ENCODE measurements at places on chromosomes 1 and 21. TPM values are rescaled to one million over a fixed set of nuclear protein-coding genes. Genes with fewer than 3 reads are reported as not detected.

Gene RHBDL2
- not detected for polyA plus RNA-seq

Gene KRTAP20-1
- not detected for polyA plus RNA-seq

Gene CNKSR1
- polyA plus RNA-seq, result 0.49 TPM

Gene RTCA
- 18.0 TPM for polyA plus RNA-seq

Gene HEYL
- not detected for polyA plus RNA-seq

Gene LRRC71
- not detected for polyA plus RNA-seq

Gene CTSE
- polyA plus RNA-seq, result not detected

Gene CYP2J2
- 1.1 TPM for polyA plus RNA-seq

Gene HAO2
- not detected for polyA plus RNA-seq

Gene CD34
- polyA plus RNA-seq, result not detected

Gene CELA3A
- not detected for polyA plus RNA-seq

Gene DDX59
- 20.7 TPM for polyA plus RNA-seq

Gene FYB2
- not detected for polyA plus RNA-seq

Gene SLC25A44
- 16.8 TPM for polyA plus RNA-seq

Gene CDCA8
- polyA plus RNA-seq, result 1.0 TPM

Gene GART
- 30.3 TPM for polyA plus RNA-seq

Gene S100A7A
- polyA plus RNA-seq, result not detected

Gene CYYR1
- polyA plus RNA-seq, result not detected

Gene CD2
- 0.35 TPM for polyA plus RNA-seq

Gene HPDL
- polyA plus RNA-seq, result 0.62 TPM

Gene HES3
- not detected for polyA plus RNA-seq

Gene CD101
- polyA plus RNA-seq, result 0.09 TPM

Gene NMNAT2
- not detected for polyA plus RNA-seq

Gene CENPF
- 0.64 TPM for polyA plus RNA-seq

Gene KRTAP21-2
- polyA plus RNA-seq, result not detected

Gene PBXIP1
- polyA plus RNA-seq, result 77.3 TPM

Gene GJA9
- not detected for polyA plus RNA-seq

Gene RSPH1
- not detected for polyA plus RNA-seq

Gene GPATCH4
- polyA plus RNA-seq, result 18.7 TPM
